Effector memory CD8-positive, alpha-beta T cell (primary cell): ENCODE measurements at places on chromosomes 3 and 15.

DNA sequence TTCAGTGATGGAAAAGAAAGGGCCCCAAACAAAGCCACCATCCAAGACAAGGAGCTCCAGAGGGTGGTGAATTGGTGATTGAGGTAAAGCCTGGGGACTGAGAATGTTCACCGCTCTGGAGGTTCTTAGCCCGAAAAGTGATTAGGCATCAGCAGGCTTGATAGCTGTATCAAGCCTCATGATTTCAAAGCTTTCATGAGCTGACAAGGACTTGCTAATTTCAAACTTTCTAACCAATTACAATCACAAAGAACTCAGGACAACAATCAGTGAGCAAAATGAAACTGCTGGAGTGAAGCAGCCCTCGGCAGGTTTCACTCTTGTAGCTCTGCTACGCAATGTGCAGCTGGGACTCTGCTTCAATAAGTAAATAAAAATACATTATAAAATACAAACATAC lies 391.3 kb downstream of the TIGIT start:
- DNase-seq = no peak

- no peak for DNase-seq
Observed at GRCh38 chr15:68816158-68816557, 4.5 kb downstream of the ANP32A start.

DNA sequence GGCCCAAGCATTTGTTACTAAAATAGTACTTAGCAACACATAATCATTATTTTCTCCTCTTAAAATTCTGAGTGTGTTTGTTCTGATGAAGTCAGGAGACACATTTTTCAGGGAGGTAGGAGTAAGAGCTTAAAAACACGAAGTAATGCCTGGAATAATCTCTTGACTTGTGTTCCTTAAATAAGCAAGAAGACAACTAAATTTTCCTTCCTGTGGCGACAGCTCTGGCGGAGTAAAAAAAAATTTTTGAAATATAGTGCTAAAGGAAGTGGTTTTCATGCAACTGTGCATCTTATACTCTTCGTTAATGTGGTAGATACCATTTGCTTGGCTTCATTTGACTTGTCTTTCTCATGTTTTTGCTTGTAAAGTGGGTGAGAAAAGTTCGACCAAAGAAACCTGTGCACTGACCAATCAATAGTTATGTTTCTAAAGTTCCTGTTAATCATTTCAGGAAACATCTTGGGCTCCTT lies 11.1 kb upstream of the MBNL1 start:
- no peak for DNase-seq

GRCh38 chr3:108047987-108048386 lies 42.8 kb downstream of the CD47 start:
- DNase-seq = no peak

DNA sequence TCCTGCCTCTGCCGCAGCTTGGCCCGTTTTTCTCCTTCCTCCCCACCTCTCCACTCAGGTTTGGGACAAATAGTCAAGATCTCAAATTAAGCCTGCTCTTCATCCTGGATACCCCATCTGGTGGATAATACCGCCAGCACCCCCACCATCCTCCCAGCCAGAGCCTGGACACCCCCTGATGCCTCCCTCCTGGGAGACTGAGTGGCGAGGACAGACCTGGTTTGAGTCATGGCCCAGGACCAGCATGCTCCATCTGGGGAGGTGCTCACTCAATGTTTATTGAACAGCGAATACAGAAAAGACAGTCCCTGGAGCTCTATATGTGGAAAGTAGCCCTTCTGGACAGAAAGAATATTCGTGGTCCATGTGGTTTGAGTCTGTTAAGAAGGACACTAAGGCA lies 23.3 kb downstream of the CTSH start:
- no peak for DNase-seq

GRCh38 chr15:39495871-39496840 lies 84.7 kb upstream of the THBS1 start:
- no peak for DNase-seq

DNA sequence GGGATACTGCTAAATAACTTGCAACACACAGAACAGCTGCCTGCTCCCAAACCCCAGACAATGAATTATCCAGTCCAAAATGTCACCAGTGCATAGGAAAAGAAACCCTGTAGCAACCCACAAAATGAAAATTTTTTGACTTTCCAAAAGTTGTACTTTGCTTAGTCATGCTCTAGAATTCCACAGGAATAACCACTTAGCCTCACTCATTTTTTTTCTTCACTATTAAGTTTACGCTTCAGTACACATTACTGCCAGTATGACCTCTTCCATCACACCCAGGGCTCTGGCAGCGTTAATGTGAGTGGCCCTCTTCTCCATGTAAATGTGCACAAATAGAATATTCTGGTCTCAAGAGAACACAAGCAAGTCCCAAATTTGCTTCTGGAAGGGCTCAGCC lies 259.8 kb downstream of the MAGI1 start:
- DNase-seq = no peak
